ENCODE measurements at places on chromosomes 7 and 10.
A peak's percentile ranks its signal among the peaks of the same experiment; 100 is the strongest.

- DNase-seq = no peak
Measured at GRCh38 chr10:63596924-63597323, 75.7 kb downstream of the REEP3 start.

DNA sequence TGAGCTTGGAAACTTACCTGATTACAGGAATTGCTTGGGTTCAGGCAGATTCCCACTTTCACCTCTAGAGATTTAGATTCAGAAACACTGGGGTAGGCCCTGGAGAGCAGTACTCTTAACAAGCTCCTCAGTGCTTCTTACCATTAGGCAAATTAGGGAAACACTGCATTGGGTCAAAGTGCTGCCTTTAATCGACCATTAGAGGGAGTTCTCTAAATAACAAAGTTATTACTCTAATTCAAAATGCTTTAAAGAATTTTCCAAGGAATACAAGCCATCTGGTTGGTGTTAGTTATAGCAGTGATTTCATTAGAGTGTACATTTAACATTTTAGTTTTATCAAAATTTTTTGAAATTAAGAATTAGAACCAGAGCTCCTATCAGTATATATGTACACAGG, 324.5 kb downstream of the GFRA1 start:
- no peak for DNase-seq

DNA sequence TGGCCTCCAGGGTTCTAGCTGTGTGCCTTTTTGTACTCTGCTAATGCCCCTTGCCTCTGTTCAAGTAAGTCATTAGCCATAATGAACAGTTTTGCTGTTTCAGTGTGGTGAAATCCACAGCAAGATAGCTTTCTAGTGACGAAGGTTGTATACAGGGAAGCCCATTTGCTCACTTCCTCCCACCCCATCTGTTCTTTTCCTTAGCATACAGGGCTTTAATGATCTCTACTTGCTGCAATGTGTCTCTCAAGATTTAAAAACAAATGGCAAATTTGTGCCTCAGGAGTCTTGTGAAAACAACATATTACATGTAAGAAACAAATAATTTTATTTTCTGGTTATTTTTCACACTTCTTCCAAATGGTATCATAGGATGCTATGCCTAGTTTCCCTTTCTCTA, 243.2 kb downstream of the CDK14 start:
- DNase-seq = no peak

DNA sequence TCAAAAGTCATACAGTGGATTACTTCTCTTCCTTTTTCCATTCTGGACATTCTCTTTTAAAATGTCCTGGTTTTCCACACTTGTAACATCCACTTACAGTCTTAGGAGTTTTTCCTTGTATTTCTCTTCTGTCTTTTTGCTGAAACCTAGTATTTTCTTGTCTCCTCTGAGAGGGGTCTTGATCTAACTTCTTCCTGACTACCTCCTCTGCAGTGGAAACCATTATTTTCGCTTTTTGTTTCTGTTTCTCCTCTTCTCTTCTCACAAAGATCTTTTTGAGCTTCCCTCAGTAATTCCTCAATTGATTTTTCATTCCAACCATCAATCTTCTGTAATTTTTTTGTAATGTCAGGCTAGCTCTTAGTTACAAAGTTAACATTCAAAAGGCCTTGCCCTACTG, 23.7 kb upstream of the ELOVL3 start:
- no peak for DNase-seq

GRCh38 chr7:129354428-129355157, 79.6 kb upstream of the STRIP2 start:
- no peak for DNase-seq

- no peak for DNase-seq
Measured at GRCh38 chr7:22885797-22886261, 63.2 kb upstream of the TOMM7 start.

GRCh38 chr7:27181795-27182275, 3.2 kb downstream of the HOXA11 start:
- DNase-seq = no peak

DNA sequence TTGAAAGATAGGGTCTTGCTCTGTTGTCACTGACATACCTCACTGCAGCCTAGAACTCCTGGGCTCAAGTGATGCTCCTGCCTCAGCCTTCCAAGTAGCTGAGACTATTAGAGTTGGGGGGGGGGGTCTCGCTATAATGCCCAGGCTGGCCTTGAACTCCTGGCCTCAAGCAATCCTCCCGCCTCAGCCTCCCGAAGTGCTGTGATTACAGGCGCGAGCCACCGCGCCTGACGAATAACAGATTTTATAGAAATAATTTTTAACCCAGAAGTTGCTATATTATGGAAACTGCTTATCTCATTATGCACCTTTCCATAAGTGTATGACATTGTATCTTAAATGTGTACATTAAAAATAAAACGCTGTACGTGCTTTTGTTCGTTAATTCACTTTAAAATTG, 846 bp downstream of the ANKRD26 start:
- no peak for DNase-seq

DNA sequence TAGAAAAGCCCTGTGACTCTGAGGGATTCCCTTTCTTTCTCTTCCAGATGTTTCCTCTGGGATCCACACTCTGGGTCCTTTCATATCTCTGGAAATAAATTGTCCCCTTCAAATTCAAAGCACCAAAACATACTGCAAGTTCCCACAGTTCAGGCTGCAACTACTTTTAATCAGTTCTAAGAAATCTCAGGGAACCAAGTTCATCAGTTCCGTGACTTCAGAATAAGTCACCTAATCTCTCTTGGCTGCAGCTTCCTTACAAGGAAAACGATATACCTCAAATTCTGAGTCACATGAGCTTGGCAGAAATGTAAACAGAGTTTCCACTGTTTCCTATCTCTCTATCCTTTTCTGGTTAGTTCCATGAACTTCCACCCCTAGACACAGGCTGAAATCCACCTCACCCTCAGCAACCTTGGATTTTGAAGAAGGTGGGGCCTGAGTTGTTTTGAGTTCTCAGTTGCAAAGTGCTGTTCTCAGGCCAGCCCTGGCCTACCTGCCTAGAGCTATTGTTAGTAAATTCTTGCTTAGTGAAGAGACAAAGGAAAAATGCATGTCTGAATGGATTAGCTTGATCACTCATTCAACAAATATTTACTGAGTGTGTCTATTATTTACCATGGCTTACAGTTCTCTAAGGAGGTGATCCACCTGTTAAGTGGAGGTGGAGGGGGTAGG, 59.3 kb upstream of the IL6 start:
- DNase-seq = no peak

DNA sequence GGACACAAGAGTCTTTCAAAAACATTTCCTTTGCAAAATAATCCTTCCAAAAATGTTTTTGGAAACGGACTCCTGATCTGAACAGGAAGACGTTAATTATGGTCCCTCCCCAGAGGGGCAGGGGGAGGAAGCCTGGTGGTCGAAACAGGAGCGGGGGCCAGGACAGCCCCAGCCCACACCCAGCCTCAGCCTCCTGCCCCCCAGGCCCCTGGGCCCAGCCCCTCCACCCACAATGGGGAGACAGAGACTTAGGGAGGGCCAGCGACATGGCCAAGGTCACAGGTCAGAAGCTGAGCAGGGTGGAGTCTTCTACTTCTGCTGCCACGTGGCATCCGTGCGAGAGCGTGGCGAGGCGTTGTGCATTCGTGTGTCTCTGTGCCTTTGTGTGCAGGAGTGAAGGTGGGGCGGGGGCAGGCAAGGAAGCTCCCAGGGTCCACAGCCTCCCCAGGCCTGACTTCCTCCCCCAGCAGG, 14.0 kb upstream of the GRIFIN start:
- no peak for DNase-seq

GRCh38 chr7:129635300-129636029, 23.9 kb downstream of the NRF1 start:
- peak; percentile 55 for DNase-seq

GRCh38 chr7:73668103-73668885, 663 bp downstream of the VPS37D start:
- no peak for DNase-seq

DNA sequence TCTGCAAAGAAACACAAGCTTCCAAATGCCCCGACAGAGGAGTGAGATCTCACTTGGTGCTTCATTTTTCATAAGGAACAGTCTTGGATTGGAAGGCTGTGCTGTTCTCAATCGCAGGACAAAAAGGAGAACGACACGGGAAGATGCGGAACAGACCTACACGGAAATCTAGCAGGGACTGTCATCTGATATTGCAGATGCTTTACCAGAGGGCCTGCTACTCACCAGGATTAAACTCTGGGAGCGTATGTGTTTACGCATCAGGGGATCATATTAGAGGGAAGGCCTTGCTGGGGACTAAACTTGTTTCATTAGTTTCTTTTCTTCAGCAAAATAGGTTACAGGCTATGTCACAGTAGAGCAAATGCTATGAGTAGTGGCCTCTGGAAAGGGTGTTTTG, 82.8 kb upstream of the EEPD1 start:
- DNase-seq = no peak

- no peak for DNase-seq
Measured at GRCh38 chr7:46603780-46604179, 682.7 kb upstream of the IGFBP3 start.

DNA sequence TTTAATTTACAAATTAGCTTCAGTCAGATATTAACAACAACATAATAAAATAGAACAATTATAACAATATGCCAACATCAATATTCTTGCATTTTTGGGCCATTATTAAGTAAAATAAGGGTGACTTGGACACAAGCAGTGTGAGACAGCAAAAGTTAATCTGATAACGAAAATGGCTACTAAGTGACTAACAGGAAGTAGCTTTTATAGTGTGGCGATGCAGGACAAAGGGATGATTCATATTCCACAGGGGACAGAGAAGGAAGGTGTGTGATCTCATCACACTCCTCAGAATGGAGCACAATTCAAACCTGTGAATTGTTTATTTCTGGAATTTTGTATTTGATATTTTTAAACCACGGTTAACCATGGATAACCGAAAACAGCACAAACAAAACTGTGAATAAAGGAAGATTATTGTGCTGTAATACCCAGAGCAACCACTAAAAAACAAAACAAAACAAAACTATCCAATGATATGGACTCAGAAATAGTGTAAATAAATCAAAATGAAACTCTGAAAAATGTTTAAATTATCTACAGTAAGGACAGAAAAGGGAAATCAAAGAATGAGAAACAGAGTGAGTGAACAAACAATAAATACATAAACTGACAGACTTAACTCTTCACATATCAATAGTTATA, 66.9 kb upstream of the TFEC start:
- DNase-seq = no peak

DNA sequence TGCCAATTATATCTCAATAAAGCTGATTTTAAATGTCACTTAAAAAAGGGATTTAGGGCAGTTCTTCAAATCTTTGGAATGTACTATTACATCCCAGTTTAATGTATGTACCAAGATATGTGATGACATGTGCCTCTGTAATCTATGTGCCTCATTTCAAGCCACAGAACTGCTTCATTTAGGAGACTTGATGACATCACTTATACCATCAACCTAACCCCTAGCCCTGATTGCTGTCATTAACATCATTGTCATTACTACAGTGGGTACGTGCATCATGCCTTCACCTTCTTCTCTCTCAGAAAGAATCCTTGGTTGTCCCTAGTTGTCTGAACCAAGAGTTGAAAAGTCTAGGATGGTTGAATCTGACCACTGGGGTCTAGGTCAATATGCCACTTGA, 134.3 kb upstream of the RAB11FIP2 start:
- DNase-seq = no peak

DNA sequence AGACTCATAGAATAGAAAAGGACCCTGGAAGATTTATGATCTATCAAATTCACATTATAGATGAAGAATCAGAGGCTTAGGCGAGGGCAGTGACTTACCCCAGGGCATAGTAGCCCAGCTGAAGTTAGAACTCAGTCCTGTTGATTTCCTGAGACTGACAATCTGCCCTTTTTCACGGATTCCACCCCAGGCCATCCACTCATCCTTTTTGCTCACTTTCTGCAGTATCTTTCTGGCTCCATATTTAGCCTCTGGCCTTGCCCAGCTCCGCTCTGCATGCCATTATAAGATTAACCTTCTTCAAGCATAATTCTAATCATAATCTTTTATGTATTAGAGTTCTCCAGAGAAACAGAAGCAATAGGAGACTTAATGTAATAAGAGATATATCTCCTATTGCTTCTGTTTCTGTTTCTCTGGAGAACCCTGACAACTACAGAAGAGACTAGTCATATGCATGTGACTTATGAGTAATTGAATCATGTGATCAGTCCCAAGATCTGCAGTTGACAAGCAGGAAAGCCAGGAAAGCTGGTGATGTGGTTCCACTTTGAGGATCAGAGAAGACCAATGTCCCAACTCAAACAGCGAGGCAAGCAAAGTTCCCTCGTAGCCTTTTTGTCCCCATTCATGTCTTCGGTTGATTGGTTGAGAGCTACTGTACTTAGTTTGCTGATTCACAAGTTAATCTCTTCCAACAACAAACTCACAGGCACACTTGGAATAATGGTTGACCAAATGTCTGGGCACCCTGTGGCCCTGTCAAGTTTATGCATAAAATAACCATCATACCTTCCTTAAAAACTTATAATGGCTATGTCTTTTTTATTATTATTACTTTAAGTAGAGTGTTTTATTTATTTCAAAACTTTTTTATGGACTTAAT, 412.1 kb downstream of the SUGCT start:
- DNase-seq = no peak

- DNase-seq = no peak
Measured at GRCh38 chr10:88966797-88967196, 14.2 kb upstream of the ACTA2 start.

GRCh38 chr10:4205113-4205512, 420.1 kb upstream of the KLF6 start:
- no peak for DNase-seq

GRCh38 chr10:113982769-113983168, 60.9 kb upstream of the ADRB1 start:
- DNase-seq = no peak

- DNase-seq = no peak
Measured at GRCh38 chr7:2870471-2870931, 26.4 kb upstream of the GNA12 start.

- no peak for DNase-seq
Measured at GRCh38 chr10:80152820-80153219, 20.3 kb downstream of the PLAC9 start.

- DNase-seq = no peak
Measured at GRCh38 chr10:98886686-98887085, 349.0 kb downstream of the HPSE2 start.

- DNase-seq = no peak
Measured at GRCh38 chr7:27889800-27890199, 149.8 kb downstream of the TAX1BP1 start.

DNA sequence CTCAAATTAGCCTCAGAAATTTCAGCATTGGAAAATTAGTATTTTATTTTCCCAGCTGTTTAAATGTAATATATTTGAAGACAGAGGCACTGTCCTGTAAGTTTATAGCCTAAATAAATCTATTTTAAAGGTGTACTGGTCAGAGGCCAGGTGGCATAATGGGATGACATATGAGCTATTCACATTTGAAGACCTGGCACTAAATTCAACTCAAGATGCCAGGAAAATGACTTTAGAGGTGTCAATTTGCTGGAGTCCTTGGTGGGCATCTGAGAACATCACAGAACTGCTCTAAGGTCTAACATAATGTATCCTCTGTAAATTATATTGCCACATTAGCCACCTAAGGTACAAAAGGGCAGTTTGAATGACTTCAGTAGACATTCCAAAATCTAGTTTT, 348.9 kb upstream of the BMPER start:
- no peak for DNase-seq

GRCh38 chr7:41698114-41698513, 4.8 kb downstream of the INHBA start:
- DNase-seq = no peak

GRCh38 chr10:79072994-79073645, 4.4 kb downstream of the ZMIZ1 start:
- DNase-seq = no peak

- peak; percentile 6 for DNase-seq
Measured at GRCh38 chr10:30026578-30026977, 32.8 kb downstream of the JCAD start.
